Activated naive CD8-positive, alpha-beta T cell treated with anti-CD3 and anti-CD28 coated beads, Interleukin-2, amount 10 ng/mL, durations not matched to agents 7 days and 5 days (primary cell): ENCODE measurements at places on chromosomes 7 and 10. TPM values are rescaled to one million over a fixed set of nuclear protein-coding genes. Genes with fewer than 3 reads are reported as not detected.
A peak's percentile ranks its signal among the peaks of the same experiment; 100 is the strongest.

DNA sequence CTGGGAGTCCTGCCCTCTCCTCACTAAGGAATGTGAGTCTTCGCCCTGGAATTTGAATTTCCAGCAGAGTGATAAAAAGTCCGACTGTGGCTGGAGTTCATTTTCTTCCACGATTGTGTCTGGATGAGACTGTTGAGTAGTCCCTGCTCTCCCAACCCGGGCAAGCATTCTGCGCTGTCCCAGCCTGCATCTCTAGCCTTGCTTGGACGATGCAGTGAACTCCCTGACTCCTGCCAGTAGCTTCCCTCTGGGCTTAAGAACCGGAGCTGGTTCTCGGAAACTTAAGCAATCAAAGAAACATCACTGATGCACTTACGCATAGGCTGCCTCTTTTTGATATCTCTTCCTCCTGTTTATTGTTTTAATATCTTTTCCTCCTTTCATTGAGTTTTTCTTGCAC, 116.0 kb upstream of the FZD8 start:
- DNase-seq, result no peak

- DNase-seq, result no peak
Measured at GRCh38 chr7:45589061-45589460, 14.9 kb downstream of the ADCY1 start.

DNA sequence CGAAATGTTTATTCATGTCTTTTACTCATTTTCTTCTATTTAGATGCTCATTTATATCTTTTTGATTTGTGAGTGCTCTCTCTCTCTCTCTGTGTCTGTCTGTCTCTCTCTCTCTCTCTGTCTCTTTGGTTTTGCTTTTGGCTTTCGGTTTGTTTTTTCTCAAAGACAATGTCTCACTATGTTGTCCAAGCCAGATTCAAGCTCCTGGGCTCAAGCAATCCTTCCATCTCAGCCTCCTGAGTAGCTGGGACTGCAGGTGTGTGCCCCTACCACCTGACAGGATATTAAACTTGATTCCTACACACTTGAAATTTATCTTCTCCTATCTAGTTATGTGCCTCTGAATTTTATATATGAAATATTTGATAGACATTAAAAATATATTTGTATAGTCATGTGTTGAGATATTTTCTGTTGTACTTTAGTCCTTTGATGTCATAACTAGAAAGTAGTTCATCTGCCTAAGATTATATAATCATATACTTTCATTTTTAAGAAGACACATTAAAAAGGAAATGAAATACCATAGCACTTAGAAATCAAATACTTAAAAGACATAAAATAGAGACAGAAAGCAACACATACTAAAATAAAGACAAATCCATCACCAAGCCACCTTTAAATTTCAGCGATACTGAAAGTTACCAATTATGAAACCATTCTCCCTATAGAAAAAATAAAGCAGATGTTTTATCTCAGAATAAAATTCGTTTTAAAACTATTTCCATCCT, 68.1 kb upstream of the SFMBT2 start:
- no peak for DNase-seq

DNA sequence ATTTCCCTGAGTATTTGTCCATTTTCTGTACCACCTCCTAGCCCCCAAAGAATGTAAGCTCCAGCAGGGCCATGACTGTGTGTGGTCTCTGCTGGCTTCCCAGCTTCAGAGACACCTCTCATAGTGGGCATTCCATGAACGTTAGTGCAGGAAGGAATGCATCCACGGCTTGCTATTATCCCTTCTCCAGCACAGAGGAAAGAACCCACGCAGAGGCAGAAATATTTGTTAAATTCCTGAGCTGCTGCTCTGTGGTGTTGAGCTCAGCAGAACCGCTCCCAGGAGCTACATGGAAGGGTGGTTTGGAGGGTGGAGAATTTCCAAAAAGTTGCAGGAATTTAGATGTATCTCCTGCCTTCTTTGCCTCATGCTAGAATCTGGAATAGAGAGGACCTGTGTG, 275.2 kb downstream of the POU6F2 start:
- no peak for DNase-seq

- no peak for DNase-seq
Measured at GRCh38 chr10:24331457-24331856, 122.5 kb downstream of the KIAA1217 start.

DNA sequence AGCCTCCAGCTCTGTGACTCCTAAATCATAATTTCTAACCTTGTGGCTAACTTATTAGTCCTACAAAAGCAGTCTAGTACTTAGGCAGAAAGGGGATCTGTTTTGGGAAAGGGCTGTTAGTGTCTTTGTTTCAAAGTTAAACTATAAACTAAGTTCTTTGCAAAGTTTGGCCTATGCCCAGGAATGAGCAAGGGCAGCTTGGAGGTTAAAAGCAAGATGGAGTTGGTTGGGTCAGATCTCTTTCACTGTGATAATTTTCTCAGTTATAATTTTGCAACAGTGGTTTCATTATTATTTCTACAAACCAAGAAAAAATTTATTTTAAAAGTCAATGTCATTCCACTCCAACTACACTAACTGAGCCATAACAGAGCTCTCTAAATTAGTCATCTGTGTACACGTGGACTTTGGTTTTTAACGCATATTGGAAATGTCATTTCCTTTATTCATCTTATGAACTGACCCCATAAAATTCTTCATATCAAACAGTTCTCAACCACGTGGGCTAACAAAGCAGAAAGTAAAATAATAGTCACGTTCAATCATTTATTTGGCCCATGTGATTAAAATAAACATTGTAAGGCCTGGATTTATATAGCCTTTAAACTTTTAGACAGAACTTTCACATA, 143.2 kb upstream of the C7orf33 start:
- DNase-seq, result no peak

DNA sequence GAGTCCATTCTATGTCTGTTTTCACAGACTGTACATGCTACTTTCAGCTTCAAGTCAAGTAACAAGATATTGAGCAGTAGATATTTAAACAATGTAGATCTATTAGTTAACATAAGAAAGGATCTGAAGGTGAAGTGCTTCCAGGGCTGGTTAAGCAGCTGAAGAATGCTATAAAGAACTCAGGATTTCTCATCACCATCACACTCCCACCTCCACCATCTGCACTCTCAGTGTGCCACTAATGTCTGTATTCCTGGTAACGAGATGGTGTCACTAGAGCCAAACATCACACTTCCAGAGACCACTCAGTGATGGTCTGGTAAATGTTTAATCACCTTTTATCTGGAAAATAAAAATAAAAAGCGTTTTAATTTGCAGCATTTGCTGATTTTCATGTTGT, 224.0 kb upstream of the FERD3L start:
- no peak for DNase-seq

GRCh38 chr7:150778738-150779301, 21.3 kb downstream of the TMEM176B start:
- DNase-seq, result peak; percentile 74

DNA sequence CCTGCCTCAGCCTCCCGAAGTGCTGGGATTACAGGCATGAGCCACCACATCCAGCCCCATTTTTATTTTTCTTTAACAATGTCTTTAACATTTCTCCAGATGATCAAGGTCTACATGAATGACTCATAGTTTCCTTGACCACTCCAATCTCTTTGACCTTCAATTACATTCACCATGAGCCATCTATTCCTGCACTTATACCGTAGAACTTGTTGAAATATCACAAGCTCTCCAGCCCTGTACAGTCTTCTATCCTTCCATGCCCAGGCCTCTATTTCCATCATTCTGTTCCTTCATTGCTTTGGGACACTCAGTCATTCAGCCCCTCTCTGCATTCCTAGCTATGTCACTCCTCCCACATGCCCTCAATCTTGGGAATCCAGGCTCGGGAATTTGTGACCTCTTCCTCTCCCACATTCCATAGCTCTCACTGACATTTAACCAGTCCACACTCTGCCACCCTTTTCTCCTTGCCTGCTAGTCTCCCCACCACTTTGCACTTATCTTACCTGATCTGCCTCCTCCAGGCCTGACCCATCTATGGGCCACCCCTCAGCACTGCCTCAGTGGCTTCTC, 151.8 kb upstream of the STK17A start:
- DNase-seq, result no peak

Gene GARIN1A
- total RNA-seq, result 1.9 TPM

Gene DENND2A
- total RNA-seq, result not detected

Gene JAKMIP3
- 0.17 TPM for total RNA-seq
